RWPE1 (cell line): ENCODE measurements at places on chromosomes 5 and 9.

DNA sequence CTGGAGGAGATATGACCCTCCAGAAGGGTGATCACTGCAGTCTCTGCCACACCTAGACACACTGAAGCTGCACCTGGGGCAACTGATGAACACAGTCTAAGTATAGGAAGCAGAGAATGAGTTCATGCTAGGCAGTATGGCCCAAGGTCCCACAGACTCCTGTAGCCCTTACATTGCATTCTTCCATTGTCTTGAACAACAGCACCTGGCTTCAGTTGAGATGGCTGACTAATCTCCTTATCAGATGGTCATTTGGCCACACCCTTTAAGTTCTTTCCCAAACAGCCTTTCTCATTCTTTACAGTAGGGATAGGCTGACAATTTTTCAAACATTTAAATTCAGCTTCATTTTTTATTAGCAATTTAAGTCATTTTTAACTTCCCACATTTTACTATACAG is 23.1 kb downstream of the CENPK start:
- no peak for DNase-seq

DNA sequence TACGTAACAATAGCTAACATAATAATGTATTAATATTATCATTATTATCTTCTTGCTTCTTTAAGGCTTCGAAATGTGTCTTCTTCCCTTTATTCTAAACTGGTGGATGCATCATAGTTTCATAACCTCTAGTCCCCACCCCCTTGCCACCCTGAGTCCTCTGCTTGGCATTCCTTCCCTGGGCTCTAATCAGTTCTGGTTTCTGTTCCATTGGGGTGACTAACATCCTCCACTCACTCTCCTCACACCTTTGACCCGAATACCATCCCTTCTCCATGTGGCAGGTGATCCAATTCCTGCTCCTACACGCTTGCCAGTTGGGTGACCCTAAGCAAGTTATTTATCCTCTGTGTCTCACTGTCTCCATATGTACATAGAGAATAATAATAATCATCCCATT is 286.1 kb downstream of the TRPM3 start:
- peak; percentile 22 for DNase-seq

- no peak for DNase-seq
Observed at GRCh38 chr5:135991429-135991828, 36.6 kb upstream of the LECT2 start.

- no peak for DNase-seq
Observed at GRCh38 chr9:74775396-74775795, 112.3 kb downstream of the TRPM6 start.

DNA sequence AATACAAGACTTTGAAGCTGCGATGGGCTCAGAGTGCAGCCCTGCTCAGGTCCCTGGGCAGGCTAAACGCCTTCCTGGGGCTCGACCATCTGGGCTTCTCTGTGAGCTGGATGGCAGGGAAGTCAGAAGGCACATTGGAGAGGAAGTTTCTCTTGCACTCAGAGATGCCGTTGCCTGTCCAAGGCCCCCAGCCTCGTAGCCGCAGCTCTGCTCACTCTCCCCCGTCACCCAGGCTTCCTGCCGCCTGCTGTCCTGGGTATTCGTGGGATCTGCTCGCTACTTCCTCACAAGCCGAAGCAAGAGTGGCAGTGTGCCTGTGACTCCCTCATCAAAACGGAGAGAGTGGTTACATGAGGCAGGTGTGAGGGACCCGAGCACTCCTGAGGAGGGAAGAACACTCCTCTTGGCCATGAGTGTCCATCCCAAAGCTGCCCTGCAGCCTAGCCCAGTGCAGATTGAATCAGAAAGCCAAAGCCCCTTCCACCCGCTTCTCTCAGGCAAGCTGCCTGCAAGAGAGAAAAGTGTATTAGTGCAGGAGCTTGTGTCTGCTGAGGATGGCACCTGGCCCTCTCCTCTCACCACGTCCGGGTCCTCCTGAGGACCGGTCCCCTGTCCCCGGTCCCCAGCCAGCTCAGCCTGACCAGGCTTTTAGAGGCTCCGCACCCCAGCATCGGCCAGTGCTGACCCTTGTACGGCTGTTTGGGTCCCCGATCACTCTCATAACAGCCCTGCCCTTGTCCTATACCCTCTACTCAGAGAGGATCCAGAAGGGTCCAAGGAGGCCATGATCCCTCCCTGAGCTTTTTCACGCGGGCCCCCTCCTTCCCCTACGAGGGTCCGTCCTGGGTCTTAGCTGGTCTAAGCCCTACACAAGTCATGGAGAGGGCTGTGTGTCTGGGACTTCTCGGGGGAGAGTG is 7.3 kb downstream of the FCN2 start:
- DNase-seq: no peak

DNA sequence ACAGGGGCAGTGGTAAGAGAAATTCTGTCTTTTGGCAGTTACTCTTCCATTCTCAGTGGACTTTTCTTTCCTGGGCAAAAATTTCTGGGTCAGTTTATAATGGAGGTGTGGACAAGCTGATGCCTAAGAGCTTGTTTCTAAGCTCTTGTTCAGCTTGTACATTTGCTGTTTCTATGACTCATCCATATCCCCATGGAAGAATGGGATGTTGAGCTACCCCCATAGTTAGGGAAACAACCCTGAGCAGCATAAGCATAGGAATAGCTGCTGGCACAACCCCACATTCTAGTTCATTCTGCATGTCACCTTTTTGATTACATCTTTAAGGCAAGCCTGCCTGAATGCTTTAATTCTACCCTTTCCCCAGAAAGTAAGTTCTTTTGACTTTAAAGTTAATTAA is 173.3 kb downstream of the PSAT1 start:
- DNase-seq: no peak

DNA sequence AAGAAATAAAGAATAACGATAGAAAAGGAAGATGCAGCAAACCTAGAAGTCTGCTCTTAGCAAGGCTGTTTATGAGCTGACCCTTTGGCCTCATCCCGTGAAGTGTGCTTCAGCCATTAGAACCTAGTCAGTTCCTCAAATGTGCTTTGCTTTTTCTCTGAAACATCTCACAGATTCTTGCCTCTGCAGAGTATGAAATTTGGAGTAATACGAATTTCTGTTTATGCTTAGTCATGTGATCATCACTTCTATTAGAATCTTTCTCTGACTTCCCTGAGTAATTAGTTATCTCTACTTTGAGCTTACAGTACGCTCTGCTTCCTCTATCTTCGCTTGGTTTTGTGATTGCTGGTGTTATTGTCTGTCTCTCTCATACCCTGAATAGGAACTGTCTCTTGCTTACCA is 11.3 kb downstream of the CYSTM1 start:
- no peak for DNase-seq

- no peak for DNase-seq
Observed at GRCh38 chr5:92979716-92980115, 601.3 kb downstream of the NR2F1-AS1 start.

DNA sequence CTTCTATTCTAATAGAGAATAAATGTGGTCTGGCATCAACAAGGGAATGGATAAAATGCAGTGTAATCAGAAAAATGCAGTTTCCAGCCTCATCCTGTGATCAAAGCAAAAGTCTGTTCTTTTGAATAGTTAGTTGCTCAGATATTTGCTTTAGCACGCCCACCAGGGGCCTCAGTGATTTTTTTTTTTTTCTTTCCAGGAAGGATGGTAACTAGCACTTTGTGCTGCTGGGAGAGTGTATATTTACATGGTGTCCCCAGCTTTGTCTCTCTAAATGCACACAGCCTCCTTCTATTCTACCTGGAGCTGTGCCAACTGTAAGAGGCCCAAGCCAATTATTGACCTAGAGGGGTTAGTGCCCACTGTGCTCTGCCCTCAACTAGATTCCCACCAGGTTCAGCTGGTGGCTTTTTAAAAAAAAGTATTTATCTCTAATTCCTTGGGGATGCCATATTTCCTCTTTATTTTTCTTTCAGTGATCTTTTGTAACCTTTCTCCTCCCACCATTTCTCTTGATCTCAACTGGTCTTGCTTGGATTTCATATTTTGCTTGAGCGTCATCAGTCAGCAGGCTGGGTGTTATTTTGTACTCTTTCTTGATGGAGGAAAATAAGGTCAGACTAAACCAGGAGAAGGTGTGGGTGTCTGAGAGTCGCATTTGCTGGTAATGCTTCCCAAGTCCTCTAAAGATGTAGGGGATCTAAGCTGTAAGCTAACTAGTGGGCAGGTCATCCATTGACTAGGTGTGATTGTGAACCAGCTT is 193.0 kb upstream of the C9orf72 start:
- DNase-seq: no peak

DNA sequence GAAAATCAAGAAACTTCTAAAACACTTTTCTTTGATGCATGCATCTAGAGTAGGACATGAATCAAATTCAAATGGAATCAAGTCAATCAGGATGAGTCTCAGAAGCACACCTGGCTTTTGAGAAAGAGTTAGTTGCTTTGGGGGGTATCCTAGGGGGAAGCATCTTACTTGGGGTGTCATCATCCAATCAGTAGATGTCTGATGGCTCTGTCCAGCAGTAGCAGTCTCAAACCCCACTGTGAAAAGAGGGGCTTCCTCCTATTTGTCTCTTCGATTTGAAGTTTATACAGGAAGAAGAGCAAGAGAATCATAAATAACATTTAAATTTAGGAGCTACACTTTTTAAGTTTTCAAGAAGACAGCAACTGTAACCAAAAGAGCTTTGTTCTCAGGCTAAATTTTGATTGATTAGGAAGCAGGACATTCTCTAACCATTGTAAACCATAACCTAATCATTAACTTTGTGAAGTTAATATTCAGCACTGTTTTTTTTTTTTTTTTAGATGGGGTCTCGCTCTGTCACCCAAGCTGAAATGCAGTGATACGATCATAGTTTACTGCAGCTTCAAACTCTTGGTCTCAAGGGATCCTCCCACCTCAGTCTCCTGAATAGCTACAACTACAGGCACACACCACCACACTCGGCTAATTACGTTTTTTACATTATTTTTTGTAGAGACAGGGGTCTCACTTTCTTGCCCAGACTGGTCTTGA is 614.7 kb downstream of the CSNK1G3 start:
- DNase-seq: no peak

GRCh38 chr5:76425928-76426804 is 23.1 kb downstream of the IQGAP2 start:
- DNase-seq: no peak

- DNase-seq: no peak
Observed at GRCh38 chr5:67283988-67284487, 87.4 kb upstream of the CD180 start.

DNA sequence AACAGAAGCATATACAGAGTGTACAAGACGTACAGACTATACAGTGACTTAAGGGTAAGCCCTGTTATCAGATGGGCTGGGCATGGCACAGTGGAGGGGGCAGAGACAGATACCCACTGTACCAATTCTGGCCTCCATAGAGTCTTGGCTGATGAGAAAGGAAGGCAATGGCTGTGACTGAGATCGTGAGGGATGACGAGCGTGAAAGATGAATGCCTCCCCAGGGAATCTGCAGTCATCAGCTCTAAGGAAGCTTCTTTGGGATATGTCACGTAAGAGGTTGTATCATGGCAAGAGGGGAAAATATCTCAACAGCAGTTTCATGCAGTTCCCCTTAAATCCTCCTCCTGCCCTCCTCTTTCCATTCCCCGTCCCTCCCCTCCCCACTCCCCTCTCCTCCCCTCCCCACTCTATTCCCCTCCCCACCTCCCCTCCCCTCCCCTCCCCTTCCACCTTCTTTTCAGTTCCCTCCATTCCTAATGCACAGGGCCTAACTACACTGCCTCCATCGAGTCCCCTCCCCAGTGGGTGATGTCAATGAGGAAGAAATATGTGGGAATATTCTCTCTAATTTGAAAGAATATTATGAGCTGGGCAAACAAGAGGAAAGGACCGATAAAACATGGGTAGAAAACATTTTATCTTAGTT is 226.4 kb upstream of the DAP start:
- DNase-seq: no peak

- peak; percentile 41 for DNase-seq
Observed at GRCh38 chr5:66113160-66113559, 30.9 kb upstream of the SREK1 start.

DNA sequence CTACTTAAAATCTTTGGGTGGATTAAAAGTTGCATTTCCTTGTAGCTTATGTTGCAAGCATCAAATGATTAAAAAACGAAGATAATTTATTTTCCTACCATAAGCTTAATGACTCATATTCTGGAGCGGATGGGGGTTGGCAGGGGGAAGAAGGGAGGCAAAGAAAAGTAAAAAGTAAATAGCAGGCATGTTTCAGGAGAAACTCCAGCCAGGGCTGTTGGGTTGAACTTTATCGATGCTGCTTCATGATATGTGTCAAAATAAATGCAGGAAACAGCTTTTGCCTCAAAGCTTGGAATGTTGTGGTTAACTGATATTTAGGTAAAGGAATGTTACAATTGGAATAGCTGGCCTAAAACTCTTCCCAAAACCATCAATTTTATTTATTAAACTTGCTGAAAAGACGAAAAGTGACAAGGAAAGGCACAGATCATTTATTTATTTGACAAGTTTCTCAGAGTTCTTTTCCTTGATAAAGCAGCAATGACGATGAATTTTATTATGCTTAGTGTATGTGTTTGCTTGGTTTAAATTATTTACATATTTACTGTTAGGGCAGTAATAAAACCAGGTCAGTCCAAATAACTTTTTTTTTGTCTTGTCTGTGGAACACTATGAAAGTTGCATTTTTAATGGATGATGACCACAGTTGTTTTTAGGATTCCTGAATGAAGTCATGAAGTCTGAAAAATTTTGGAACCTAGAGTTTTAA is 177.9 kb downstream of the PCSK1 start:
- DNase-seq: peak; percentile 66

GRCh38 chr5:142263346-142263745 is 61.5 kb downstream of the SPRY4 start:
- no peak for DNase-seq

DNA sequence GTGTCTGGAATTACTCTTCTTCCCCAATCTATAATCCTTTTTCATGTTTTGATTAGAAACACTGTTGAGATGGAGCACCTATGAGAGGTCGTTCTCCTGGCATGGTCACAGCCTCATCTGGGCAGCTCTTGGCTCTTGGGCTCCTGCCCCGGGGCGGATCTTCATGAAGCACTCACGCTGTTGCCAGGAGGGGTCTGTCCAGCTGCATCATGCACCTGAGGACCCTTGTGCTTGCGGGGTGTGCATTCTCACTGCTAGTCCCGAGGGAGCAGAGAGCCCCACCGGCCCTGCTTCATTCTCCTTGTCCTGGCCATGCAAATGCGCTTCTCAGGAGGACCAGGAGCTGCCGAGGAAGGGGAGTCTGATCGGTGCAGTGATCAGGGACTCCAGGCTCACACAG is 117.6 kb upstream of the S1PR3 start:
- DNase-seq: no peak

DNA sequence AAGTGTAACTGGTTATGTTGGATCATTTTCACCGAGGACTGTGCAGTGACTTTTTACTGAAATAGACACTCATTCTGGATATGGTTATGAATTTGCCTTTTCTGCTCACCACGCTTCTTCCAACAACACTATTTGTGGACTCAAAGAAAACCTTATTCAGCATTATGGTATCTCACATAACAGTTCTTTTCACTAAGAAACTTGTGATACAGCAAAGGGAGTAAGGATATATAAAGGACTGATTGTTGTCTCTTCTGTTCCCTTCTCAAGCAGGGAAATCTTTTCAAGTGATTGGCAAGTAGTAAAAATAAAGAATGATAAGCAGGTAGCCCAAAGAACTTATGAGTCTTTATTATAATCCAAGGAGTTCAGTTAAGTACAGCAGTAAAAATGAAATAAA is 131.5 kb upstream of the SV2C start:
- DNase-seq: no peak

- no peak for DNase-seq
Observed at GRCh38 chr5:16551628-16552027, 65.2 kb downstream of the RETREG1 start.
